Activated CD4-positive, alpha-beta T cell treated with anti-CD3 and anti-CD28 coated beads, Interleukin-2, amount 50 U/mL, for 48 hours (primary cell): ENCODE measurements at places on chromosomes 7 and 10.
A peak's percentile ranks its signal among the peaks of the same experiment; 100 is the strongest.

DNA sequence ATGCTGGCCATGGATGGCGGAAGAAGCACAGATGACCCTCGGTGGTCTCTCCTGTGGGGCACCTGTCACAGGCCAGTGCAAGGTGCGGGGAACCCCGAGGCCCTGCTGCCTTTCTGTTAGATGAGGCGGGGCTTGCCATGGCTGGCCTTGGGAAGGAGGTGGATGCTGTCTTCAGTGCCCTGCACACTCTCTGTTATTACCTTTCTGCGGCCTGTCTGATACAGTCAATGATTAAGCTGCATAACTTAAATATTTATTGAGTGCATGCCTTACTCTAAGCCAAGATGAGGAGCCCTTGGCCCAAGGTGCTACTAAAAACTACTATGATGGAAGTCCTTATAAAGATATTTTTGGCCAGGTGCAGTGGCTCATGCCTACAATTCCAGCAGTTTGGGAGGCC lies 36.7 kb upstream of the MNX1 start:
- DNase-seq, result no peak

- DNase-seq, result no peak
These were observed 38.7 kb downstream of the LAMB4 start for GRCh38 chr7:108091461-108091831.

DNA sequence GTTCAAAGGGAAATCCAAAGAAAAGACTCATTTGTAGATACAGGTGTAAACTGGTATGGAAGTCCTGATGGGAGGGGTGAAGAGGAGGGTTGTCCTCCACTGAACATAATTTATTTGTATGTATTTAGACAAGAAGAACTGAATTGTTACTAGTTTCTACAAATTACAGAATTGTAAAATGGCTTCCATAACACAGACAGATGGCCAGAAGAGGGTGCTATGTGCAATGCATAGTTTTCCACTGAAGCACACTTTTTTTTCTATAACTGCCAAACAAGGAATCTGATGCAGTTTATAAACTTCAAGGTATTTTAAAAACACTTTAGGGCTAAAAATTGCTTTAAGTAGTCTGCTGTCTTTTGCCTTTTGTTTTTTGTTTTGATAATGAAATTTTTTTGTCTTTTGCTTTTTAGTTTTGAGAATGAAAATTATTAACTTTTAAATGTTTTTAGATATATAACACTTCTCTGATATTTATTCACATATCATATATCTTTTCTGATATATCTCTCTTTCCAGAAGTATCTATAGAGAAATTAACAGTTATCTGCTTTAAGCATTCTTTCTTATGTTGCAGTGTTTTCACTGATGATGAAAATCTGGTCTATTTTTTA lies 58.5 kb downstream of the PHYHIPL start:
- no peak for DNase-seq

DNA sequence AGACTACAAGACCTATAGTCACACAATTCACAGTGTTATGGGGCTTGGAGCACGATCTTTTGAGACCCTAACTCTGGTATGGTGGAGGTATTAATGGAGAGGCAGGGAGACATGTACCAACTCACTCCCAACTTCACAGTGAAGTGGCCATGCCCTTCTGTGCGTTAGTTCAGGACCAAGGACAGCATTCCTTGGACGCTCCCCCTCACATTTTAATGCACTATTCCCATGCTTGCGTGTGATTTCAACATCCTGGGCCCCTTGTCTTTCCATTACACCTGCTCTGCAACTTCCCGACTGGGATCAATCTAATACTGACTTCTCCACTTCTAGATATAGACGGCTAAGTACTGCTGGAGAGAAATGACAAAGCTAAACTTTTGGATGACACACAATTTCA lies 72.7 kb downstream of the PLCE1 start:
- DNase-seq, result no peak

DNA sequence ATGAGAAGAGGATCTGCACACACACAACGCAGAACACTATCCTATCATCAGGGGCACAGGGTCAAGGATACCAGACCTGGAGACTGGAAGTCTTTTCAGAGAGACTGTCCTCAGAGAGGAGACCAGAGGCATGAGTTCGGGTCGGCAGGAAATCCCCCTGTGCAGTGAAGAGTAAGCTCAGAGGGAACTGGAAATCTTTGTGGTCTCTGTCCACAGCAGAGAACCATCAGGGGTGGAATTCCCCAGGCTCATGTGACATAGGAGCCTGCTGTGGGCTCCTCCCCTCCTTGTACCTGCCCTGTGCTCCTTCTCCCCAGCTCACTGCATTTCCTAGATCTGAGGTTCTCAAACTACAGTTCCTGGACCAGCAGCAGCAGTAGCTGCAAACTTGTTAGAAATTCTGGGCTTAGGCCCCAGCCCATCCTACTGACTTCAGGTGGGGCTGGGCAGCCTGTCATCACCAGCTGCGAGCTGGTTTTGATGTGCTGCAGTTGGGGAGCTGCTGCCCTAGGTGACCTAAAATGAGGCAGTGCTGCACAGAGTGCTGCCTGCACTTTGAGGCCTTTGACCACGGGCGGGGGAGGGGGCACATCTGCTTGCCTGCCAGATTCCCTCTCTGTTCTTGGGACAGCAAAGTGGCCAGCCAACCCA lies 2.4 kb downstream of the ZMIZ2 start:
- peak; percentile 55 for DNase-seq

DNA sequence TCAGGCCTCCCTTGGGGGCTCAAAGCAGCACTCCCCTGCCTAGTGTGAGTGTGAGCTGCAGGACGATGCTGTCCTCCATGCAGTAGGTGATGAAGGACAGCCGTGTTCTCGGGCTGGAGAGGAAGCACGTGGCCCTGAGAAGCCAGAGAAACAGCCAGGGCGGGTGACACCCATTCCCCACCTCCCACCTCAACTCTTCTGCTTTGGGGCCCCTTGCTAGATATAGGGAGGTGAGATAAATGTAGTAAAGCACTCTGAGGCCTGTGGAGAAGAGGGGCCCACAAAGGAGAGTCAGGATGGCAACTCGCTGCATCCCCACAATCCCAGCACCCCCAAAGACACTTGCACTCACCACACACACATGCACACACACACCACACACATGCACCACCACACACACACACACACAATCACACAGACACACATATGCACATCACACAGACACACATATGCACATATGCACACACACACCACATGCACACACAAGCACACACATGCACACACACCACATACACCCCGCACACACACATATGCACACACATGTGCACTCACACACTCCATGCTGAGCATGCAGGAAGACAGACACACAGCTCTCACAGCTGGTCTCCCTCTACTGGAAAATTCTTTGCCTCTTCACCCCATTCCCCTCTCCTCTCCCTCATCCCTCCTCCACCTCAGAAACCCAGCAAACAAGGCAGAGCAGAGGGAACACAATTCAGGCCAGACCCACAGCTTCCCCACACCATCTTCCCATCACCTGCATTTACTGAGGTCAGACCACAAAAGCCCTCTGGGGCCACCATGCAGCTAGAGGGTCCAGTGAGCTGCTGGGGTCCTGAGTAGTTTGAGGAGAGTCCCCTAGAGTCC lies 30.5 kb downstream of the ANXA8 start:
- DNase-seq, result no peak

GRCh38 chr7:150998341-150998740 lies 7.5 kb downstream of the NOS3 start:
- no peak for DNase-seq

GRCh38 chr10:130022511-130023299 lies 58.6 kb upstream of the EBF3 start:
- DNase-seq, result no peak

- DNase-seq, result peak; percentile 59
These were observed 51.4 kb upstream of the PFKFB3 start for GRCh38 chr10:6151087-6151977.

GRCh38 chr7:151261529-151261928 lies 13.0 kb upstream of the SMARCD3 start:
- DNase-seq, result no peak

GRCh38 chr7:101884671-101885596 lies 67.5 kb downstream of the CUX1 start:
- no peak for DNase-seq

GRCh38 chr10:102421757-102422512 lies 1.3 kb downstream of the FBXL15 start:
- DNase-seq, result peak; percentile 43

GRCh38 chr7:5172196-5172775 lies 17.7 kb upstream of the WIPI2 start:
- DNase-seq, result no peak

DNA sequence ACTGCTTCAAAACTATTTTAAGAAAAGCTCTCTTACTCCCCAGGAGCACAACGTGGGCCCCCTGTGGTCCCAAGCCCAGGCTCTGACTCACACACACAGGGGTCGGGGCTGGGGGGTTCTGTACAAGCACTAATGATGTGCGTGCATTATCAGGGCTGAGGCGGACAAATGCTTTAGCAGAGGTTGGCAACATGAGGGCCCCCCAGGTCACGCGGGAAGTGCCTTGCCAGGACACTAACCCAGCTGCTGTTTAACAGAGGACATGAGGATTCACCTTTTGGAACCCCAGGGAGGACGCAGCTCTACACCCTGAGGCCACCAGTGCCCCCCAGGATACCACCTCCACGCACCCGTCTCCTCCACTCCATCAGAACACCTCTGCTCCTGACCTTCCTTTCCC lies 342.8 kb downstream of the DNAJB6 start:
- no peak for DNase-seq

DNA sequence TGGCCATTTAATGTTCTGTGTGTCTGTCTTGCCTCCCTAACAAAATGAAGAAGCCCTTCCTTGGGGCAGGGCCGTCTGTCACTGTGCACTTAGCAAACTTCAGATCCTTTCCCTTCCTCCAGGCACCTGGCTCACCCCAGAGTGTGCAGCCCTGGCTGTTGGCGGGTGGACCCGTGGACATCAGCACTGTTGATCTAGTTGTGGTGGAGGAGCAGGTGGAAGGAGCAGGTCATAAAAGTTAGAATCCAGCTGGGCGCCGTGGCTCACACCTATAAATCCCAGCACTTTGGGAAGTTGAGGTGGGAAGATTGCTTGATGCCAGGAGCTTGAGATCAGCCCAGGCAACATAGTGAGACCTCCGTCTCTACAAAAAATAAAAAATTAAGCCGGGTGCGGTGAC lies 12.7 kb downstream of the RAB19 start:
- DNase-seq, result no peak

- no peak for DNase-seq
These were observed 80.4 kb upstream of the MGMT start for GRCh38 chr10:129386415-129387257.

DNA sequence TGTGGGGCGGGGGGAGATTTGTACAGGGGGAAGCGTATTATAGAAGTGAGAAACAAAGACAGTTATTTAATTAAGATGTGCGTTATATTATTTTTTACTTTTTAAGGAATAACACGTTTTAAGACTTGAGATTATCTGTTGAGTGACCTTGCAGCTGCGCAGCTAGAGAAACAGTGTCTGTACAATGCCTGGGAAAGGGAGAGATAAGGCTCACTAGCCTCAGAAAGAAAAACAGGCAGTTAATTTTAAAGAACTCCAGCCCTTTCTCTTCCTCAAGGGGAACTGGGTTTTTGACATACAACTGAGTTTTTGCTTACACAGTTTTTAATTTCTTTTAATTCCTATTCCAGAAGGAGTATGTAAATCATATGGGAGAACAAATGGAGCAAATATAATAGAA lies 50.7 kb downstream of the LMBR1 start:
- no peak for DNase-seq

DNA sequence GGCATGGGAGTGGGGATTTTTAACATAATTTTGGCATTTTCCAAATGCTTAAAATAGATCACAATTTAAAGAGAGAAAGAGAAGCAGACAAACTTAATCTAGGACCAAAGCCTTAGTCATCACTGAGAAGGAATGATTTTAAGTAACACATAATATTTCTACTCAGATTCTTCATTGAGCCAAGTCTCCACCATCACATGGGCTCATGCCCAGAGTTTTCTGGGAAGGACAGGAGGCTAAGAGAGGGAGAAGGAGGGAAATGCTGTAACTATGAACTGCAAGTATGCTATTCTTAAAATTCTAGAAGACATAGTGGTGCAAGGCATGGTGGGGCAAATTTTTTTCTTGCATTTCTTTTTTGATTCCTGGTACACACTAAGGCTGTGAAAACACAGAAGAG lies 23.8 kb upstream of the UBE2D1 start:
- DNase-seq, result no peak

DNA sequence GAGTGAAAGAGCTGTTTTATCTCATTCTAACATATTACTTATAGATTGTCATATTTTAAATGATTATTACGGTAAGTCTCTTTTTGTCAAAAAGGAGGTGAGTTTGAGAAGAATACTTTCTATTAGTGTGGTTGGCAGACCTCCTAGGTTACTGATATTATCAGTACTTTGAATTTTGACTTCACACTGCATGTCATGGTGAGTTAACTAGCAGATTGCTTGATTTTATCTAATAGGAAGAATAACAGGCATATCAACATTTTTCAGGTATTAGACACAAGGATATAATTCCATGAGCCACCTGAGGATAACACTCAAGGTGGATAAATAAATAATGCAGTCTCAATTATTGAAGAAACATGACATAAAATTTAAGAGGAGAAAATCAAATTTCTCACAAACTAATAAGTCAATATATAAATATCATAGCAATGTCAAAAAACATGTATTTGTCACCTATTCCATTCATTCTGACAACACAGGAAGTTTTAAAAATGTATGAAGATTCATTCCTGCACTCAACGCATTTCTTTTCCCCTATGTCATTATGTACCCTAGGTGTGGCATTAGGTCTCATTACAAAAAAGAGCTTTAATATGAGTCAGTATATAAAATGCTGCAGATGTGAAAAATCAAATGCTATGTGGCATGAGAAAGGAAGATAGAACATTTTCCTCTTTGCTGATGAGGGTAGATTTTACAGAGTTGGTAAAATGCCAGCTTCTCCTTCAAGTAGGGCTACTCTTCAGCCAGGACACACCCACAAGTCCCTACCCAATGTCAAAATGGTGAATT lies 1621.6 kb downstream of the REEP3 start:
- DNase-seq, result no peak

DNA sequence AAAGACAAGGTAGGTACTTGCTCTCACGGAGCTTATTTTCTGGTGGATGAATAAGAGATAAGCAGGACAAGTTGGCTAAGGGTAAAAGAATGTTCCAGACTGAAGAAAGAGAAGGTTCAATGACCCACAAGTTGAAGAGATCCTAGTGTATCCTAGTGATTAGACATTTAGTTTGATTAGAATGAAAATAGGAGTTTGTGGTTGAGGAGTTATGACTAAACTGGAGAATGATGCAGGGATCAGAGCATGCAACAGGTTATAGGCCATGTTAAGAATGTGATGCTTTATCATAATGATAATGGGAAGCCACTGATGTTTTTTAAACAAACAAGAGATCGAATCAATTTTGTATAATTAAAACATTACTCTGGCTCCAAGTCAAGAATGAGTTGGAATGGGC lies 357.2 kb downstream of the HPSE2 start:
- DNase-seq, result no peak
